ENCODE measurements at places on chromosomes 1 and 21.
A peak's percentile ranks its signal among the peaks of the same experiment; 100 is the strongest.

- no peak for DNase-seq
Measured at GRCh38 chr1:113912594-113913311, 7.6 kb downstream of the DCLRE1B start.

GRCh38 chr1:204398197-204399125, 13.2 kb downstream of the PPP1R15B start:
- DNase-seq = no peak

DNA sequence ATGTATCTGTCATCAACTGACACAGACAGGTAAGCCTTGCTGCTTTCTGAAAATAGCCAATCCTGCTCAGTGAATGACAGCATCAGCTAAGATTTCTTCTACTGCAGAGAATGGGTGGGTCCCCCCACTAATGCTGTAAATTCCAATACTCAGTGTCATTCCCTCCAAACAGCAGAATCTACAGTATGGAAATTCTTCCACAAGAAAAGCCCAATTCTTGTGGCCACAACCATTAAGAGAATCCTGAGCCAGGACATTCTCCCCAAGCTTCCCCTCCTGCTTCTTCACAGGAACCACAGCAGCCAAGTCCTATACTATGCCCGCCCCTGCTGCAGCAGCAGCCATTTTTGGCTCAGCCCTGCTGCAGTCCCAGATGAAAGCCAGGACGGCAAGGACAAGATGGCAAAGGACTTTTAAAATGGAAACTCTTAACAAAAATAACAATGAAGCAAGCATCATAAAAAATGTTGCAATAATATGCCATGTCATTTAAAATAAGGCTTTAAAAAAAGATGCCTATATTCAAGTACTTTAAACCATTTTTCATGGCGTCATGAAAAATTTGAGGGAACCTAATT, 26.8 kb downstream of the EIF4G3 start:
- no peak for DNase-seq

DNA sequence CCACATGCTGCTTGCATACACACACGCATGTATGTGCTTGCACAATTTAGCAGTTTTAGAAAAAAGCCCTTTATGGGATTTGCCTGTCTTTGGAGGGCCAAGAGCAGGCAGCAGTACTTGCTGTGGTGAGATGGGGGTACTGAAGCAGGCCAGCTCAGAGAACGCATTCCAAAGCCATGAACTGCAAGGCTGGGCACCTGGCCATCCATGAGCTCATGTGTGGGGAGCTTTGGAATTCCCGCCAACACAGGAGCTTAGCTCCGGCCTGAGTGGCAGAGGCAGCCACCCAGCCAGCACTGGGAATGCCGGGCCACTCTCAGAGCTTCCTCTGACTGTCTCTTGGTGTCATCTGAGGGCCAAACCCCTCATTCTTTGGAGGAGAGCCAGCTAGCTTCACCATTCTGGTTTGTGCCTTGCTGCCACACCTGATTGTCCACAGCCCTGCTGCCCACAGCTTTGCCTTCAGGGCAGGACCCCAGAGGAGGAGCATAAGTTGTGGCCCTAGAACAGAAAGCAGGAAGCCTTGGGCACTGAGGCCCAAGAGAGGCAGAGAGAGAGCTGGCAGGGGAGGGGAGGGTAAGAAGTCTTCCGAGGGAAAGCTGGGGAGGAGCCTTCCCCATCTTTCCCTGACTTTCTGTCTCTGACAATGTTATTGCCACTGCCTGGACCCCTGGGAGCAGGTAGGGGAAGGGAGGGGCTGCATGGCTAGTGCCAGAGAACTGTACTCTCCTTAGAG, 92.1 kb upstream of the POU3F1 start:
- no peak for DNase-seq

- DNase-seq = peak; percentile 61
Measured at GRCh38 chr21:25573409-25574206, 33.7 kb downstream of the MRPL39 start.

DNA sequence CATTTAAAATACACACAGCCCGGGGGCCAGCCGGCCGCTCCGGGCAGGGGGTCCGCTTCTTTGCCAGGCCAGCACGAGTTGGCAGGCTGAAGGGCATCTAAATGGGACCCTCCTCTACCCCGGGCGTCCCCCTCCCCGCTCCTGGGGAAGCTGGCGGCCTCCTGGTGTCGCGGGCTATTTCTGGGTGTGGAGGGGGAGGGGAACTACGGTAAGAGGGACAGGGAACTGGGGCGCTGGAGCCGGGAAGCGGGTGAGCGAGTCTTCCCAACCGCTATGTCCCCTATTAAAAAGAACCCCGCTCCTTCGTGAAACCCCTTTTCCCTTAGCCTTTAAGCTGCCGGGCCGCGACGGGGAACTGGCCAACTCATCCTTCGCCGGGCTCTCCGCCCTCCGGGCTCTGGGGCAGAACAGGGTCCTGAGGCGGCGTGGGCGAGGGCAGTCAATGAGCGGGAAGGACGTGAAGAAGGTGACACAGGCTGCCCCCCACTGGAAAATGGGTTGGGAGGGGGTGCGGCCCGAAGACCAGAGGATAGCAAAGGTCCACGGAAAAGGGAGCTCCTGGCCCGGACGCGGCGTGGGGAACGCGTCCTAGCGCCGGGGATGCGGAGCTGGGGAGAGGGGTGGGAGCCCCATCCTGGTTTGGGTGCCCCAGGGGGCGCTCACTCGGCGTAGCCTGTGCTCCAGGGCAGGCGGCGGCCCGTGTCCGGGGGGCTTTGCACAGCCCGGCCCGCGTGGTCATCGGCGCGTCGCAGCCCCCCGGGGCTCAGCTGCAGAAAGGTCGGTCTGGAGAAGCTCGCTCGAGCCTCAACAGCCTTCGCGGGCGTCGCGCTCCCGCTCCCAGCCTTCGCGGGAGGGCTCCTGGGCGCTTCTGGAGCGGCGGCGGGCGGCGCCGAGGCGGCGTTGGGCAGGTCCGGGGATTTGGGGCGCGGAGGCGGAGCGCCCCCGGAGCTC, 544 bp downstream of the PPM1J start:
- no peak for DNase-seq

DNA sequence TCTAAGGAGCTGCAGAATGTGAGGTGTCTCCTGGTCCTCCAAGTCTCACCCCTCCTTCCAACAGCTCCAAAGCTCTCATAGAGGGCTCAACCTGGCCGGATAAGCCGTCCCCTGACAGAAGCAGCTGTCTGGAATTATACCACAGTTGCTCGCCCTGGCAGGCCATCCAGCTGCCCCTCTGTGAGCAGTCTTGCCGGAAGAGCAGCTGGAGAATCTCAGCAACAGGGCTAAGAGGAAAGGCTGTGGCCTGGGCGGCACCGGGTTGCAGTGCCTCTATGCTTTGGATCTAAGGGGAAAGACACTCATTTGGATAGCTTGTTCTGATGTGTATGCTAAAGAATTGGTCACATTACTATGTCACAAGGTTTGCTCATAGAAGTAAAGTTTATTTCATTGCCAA, 12.4 kb downstream of the TMCC2 start:
- no peak for DNase-seq

- no peak for DNase-seq
Measured at GRCh38 chr1:18452550-18452949, 28.2 kb upstream of the KLHDC7A start.

GRCh38 chr1:186465946-186466345, 5.0 kb upstream of the PDC start:
- DNase-seq = no peak

- no peak for DNase-seq
Measured at GRCh38 chr1:12555411-12556367, 62.3 kb downstream of the DHRS3 start.

GRCh38 chr1:151716771-151717631, at the start of gene CELF3:
Gene CELF3 (minus strand): TSS chr1:151716803. CDS start chr1:151716020, 783 bp downstream.
- no peak for DNase-seq

- DNase-seq = no peak
Measured at GRCh38 chr1:83997631-83998030, 1.3 kb downstream of the TTLL7 start.

DNA sequence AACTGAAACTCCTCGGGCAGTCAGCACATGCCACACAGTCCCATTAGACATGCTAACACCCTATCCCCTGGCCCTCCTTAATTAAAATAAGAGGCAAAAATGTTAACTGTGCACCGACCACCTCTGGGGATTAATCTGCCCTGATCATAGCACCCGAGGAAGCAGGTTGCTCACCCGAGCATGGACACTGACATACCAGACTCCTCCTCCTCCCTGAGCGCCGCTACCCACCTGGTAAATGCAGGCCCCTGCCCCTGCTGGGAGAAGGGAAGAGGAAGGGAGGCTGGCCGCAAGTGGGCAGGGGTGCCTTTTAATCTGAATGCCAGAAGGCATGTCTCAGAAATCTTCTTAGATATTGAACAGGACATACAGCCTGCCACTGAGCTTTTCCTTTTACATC, 360.9 kb downstream of the RRAGC start:
- no peak for DNase-seq

GRCh38 chr1:227764019-227764391, 28.8 kb downstream of the SNAP47 start:
- no peak for DNase-seq

Measured in activated T-cell treated with anti-CD3 and anti-CD28 coated beads for 48 hours (primary cell).